ENCODE measurements at places on chromosomes 16 and 17.

DNA sequence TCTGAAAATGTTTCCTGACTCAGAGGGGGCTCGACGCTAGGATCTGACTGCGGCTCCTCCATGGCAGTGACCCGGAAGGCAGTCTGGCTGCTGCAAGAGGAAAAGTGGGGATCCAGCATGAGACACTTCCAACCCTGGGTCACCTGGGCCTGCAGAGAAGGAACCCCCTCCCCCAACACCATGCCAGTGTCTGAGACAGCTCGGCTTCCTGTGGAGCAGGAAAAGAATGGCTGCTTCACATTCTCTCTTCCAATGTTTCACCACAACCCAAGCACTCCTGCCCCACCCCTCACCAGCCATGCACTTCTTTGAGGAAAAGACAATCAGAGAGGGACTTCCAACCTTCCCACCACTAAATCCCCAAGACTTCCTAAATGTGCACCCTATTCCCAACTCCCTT lies 10.8 kb downstream of the TP53 start:
- DNase-seq, result no peak

DNA sequence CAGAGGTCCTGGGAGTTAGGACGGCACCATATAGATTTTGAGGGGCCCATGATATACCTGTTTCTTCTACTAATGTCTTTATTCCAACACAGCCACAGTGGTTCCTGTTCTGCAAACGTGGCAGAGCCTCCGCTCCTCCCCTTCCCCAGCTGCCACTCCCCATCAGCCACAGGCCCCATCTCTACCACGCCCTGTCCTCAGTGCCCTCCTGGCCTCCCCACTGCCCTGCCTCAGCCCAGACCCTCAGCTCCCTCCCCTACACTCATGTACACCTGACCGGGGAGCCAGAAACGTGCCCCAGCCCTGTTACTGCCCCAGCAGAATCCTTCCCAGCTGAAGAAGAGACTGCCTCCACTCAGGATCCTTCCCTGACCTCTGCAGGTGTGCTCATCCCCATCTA lies 11.9 kb upstream of the RBFOX3 start:
- no peak for DNase-seq

- DNase-seq, result peak; percentile 83
These were observed 44.4 kb downstream of the MAP1LC3B start for GRCh38 chr16:87436225-87437172.

DNA sequence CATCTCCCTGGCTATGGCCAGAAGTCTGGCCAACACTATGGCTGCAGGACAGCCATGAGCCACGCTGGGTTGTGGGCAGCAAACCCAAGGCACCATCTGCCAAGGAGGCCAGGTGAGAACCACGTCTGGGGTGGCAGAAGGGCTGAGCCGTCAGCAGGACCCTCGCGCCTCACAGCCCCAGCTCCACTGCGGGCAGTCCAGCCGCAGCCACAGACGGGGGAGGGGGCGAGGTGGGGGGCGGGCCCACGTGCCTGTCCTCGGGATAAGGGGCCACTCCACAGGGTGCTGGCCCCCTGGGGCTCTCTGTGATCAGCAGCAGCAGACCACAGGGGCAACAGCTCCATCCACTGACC lies 6.5 kb upstream of the BAIAP2 start:
- no peak for DNase-seq

DNA sequence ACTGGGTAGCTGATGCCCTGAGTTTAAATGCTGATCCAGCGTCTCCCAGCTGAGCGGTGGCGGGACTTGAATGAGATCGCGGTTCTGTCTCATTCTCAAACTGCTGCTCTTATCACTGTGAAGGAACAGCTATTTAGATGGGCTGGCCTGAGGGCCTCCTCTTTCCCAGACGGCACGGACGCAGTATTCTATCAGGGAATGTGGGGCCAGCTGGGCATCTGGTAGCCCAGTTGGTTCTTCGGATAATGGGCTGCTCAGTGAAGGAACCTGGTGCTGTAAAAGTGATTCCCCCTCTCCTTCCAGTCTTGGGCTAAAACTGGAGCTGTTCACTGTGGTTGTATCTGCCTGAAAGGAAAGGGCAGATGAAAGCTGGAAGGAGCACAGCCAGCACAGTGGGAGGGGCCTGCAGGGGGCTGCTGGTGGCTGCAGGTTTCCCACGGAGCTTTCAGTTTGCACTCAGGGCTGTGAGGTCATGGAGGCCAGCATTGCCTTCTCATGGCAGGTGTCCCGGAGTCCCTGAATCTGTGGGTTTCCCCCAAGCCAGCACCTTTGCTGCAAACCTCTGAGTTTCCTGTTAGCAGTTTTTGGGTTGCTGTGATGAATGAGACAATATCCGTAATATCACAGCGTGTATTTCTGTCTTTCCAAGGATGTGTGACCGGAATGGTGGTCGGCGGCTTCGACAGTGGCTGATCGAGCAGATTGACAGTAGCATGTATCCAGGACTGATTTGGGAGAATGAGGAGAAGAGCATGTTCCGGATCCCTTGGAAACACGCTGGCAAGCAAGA lies 3.6 kb downstream of the IRF8 start:
- DNase-seq, result no peak

GRCh38 chr16:31067342-31067741 lies 6.7 kb downstream of the ZNF668 start:
- no peak for DNase-seq

DNA sequence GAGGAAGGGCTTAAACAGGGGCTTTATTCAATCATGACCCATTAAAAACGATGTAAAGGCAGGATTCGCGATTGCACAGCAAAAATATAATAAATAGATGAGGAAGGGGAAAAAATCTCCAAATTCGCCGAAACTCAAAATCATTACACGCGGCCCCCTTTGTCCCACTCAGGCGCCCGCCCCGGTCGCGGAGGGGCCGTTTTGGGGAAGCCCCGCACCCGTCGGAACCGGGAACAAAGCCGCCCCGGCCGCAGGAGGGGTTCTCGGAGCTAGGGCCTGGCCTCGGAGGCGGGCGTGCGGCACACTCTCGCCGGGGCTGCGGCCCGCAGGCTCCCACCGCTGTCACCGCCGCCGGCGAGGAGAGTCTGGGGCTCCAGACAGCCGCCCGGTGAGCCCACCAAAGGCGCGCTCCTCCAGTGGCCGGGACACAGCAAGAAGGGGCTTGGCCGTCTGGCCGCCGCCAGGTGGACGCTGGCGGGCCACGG lies 521 bp downstream of the C16orf87 start:
- DNase-seq, result peak; percentile 2

DNA sequence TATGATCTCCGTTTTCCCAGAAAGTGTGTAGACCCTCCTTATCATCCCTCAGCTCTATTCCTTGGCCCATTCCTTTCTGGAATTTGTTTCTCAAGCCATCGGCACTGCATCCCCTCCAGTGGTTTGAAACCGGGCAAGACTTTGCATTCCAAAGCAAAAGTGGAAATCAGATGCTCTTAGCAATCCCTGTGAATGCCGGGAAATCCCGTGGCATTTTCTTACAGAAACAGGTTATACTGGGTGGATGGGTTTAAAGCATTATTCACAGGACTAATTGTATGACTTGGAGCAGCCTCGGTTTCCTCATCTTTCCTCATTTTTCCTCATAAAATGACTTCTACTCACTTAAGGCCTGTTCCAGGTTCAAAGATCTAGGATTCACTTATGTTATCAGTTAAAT lies 52.0 kb downstream of the MAP2K6 start:
- DNase-seq, result no peak

GRCh38 chr16:88444826-88445582 lies 8.1 kb upstream of the ZFPM1 start:
- no peak for DNase-seq

- peak; percentile 83 for DNase-seq
These were observed 56.8 kb upstream of the ARL4D start for GRCh38 chr17:43341715-43342588.

DNA sequence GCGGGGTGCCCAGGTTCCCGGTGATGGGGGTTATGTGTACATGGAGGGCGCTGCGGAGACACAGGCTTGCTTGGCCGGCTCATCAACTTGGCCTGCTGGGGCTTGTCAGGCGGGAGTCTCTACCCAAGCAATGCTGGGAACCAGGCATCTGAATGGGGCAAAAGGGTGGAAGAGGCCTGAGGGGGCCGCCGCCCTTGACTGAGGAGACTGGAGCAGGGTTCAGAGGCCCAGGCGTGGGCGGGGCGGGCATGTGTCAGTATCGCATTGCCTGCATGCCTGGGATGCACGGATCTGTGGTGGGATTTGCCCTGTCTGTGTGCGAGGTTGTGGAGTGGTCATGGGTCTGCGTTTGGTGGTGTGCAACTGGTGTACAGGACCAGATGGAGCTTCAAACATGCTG lies 21.1 kb downstream of the ARHGAP23 start:
- DNase-seq, result no peak

- peak; percentile 61 for DNase-seq
These were observed 88.7 kb downstream of the FOXL1 start for GRCh38 chr16:86667035-86667434.

- peak; percentile 70 for DNase-seq
These were observed 173.6 kb downstream of the IRF8 start for GRCh38 chr16:86072328-86073102.

GRCh38 chr17:70355185-70355584 lies 185.9 kb downstream of the KCNJ2 start:
- DNase-seq, result peak; percentile 14

GRCh38 chr16:67702130-67702529 lies 17.0 kb downstream of the GFOD2 start:
- no peak for DNase-seq

GRCh38 chr16:89785523-89786155 lies 30.8 kb downstream of the FANCA start:
- no peak for DNase-seq

GRCh38 chr17:1260086-1260769 lies 10.0 kb upstream of the BHLHA9 start:
- no peak for DNase-seq

DNA sequence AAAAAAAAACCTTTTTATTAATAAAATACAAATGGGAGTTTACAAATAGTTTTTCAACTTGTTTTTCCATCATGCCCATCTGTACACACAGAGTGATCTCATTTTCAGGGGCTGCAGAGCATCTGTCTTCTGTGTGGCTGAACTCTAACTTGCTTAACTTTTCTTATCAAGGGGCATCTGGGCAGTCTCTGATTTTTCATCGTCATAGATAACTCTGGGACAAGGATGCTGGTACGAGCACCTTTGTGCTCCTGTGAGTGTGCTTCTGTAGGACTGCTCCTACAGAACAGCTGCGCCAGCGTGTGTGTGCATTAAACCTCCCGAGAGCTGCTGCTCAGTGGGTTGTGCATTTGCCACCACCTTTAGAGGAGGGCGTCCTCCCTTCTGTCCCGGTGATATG lies 34.6 kb upstream of the TAC4 start:
- no peak for DNase-seq

DNA sequence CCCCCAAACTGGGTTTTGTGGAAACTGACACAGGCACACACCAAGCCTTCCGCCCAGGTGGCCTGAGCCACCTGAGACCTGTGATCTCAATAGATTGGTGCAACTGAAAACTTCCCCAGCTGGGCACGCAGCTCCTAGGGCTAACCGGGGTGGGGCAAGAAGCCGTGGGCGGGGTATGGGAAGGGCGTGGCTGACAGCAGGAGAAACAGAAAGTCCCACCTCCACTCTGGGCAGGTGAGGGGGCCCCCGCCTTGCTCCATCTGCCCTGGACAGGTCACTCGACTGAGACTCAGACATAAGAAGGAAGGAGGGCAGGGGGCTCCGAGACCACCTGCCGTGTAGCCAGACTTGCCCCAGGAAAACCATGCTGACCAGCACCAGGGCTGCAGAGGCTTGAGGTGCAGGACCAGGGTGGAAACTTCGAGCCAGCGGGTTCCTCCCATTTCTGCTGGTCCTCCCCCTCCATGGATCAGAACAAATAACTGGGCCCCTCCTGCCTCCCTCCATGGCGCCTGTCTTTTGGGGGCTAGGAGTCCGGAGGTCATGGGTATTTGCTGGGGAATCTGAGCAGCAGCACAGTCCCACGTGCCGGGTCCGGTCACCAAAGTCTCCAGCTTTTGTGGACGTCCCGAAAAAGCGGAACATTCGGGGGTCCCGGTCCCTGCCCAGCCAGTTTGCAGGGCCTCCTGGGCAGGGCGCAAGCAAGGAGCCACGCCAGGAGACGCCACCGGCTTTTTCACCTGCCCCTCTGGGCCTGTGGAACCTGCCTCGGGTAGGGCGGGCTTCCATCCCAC lies 1.3 kb downstream of the TIMP2 start:
- DNase-seq, result no peak

GRCh38 chr16:56241596-56241995 lies 50.3 kb downstream of the GNAO1 start:
- no peak for DNase-seq

DNA sequence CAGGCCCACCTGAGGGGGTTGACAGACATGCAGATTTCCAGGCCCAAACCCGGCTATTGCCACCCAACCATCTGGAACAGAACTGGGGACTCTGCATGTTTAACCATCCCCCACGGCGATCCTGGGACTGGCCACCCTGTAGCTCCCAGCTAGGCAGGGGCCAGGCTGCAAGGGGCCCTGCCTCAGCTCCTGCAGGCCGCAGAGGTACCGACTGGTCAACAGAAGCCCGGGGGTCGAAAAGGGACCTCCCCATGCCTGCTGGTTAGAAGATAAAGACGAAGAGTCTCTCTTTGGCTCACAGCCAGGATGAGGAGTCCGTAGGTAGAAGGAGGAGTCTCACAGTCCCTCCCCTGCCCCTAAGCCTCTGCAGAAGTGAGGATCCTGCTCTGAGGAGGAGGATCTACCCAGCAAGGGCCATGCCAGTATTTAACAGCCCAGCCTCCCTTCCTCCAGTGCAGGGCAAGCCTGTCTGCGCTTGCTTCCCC lies 223.4 kb upstream of the TNRC6C start:
- no peak for DNase-seq

- no peak for DNase-seq
These were observed 542 bp downstream of the KLHL36 start for GRCh38 chr16:84648595-84649510.

- DNase-seq, result no peak
These were observed 6.1 kb downstream of the MT1H start for GRCh38 chr16:56675685-56676210.

GRCh38 chr17:8289103-8289397 lies 580 bp downstream of the RANGRF start:
- DNase-seq, result no peak

GRCh38 chr17:81994593-81995462 lies 17.4 kb downstream of the ASPSCR1 start:
- no peak for DNase-seq

GRCh38 chr16:72680732-72681131 lies 367.2 kb downstream of the ZFHX3 start:
- no peak for DNase-seq

DNA sequence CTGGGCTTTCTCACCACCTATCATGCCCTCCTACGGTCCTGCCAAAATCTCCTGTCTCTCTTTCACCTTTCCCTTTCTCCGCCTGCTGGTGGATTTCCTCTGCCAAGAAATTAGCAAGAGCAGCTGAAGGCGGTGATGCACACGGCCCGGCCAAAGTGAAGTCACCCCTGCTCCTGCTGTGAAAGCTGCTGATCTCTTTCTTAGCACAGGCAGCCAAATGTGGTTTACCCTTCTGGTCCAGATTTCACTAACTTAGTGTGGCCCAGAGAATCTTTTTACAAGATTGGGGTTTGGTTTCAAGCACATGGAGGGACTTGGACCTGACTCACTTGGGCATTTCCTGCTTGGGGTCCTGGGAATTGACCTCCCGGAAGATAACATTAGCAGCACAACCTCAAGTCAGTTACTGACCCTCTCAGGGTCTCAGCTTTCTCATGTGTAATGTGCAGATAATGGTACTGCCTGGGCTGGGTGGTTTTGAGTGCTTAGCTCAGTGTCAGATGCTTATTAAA lies 155.7 kb downstream of the SOCS1 start:
- peak; percentile 94 for DNase-seq
